Epithelial cell of proximal tubule (primary cell): ENCODE measurements at places on chromosomes 6 and 20.

DNA sequence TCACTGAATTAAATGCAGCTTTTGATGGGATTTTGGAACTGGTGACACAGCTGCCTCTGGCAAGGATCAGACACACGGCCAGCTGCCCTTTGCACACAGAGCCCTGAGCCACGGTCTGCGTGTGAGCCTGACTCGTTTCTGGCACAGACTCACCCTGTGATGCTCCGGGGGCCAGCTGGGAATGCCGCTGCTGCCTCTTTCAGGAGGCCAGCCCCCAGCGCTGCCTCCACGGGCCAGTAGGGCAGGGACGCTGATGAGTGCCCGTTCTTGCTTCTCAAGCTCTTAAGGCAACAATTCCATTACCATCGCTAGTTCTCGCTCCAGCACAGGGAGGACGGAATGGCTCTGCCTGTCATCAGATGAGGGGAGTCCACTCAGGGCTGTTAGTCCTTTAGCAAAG, 61.6 kb downstream of the IRF4 start:
- no peak for DNase-seq

DNA sequence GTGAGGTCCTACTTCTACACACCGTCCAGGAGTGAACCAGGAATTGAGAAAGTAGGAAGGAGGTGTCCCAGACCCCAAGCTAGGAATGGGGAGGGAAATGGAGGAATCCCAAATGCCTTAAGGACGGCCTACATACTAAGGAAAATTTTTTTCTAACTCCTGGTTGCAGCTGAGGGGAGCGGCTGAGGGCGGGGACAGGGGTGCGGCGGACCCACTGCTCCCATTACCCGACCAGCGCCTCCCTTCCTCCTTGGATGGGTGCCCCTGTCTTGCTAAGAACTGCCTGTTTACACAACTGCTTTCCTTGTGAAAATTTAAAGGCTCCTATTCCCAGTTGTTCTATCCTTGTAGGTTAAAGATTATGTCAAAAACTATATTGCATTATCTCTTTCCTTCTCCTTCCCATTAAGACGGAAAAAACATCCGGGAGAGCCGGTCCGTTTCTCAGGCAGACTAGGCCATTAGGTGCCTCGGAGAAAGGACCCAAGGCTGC, 699 bp upstream of the HSPA1B start:
- no peak for DNase-seq

GRCh38 chr20:41877911-41878310, 259.7 kb upstream of the CHD6 start:
- no peak for DNase-seq

DNA sequence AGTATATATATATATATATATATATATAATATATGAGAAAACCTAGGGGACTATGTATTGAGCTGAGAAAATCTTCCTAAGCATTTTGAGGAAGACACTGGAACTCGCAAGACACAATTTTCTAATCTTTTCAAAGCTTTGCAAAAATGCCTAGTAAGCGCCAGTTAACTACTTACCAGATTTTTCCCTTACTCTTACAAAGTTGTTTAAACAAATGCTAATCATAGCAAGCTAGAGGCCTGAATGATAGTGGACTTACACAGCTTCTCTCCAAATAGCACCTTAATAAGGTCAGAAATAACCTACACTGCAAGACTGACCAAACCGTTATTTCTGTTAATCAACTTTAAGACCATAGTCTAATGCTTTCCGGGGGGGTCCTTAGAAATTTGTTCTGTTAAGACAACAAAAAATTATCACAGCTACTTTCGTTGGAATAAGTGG, 56.1 kb upstream of the HFE start:
- no peak for DNase-seq

DNA sequence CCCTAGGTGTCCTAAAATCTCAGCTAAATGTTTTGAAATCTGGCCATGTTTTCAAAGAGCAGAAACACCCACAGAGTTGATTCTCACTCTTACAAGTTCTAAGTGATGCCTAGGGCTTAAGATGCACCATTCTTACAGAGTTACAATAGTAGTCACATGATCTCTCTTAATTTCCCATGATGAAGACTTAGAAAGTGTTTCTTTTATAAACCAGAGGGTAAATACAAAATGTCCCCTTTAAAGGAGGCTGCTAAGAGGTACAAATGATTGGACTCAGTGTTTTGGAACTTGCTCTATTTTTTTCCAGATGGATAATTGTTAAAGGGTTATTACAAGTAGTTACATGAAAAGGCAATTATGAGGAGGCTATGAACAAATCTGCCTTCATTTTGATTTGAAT, 244.6 kb downstream of the GRM1 start:
- no peak for DNase-seq

DNA sequence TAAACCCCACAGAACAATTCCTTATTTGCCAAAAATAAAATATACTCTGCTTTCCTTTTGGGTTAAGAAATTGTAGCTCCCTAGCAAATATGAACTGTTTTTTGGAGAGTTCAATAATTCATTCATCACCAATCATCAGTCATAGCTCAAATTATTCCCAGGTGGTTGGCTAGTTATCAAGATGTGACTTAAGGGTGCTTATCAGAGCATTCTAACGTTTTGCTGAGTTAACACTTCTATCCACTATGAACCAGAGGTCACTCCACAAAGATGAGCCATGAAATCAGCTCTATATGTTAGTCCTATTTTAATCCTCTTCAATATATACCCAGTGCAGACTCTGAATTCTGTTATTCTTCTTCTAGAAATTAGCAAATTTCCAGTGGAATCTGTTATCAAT, 379.1 kb downstream of the TENT5A start:
- no peak for DNase-seq

DNA sequence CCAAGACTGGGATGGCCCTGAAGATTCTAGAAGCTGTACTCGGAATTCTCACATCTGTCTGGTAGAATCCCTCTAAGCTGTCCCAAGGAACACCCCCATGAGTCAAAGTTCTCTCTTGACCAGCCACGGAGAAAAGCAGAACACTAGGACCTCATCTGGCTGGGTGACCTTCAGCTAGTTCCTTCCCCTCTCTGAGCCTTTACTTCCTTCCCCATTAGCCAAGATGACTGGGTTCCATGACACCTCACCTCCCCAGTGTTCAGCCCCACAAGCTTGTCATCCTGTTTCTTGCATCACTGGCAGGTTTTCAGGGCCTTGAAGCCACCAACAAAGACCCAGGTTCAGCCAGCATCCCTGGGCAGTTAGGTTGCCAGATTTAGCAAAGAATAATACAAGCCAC, 47.8 kb downstream of the MAFB start:
- no peak for DNase-seq

DNA sequence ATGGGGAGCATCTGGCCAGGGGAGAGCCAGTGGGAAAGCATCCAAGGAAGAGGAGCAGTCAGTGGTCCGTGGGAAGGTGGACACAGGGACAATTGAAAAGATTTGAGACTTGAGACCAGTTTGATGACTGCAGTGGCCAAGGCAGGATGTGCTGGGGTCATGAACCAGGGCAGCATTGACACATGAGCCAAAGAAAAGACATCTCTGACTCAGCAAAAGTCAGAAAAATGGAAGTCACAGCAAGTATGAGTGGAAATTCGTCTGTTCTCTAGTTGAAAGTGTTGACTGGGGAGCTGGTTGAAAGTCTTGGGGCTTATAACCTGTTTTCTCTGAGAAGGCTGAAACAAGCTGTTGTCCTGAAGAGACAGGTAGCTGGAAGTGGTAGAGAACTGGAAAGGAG, 31.3 kb downstream of the RAB22A start:
- DNase-seq = no peak
